Stimulated activated CD4-positive, alpha-beta T cell treated with anti-CD3 and anti-CD28 coated beads, Interleukin-1b, Interleukin-23, amount 100 ng/mL, for 1 hour (primary cell): ENCODE measurements at places on chromosomes 7 and 10.

DNA sequence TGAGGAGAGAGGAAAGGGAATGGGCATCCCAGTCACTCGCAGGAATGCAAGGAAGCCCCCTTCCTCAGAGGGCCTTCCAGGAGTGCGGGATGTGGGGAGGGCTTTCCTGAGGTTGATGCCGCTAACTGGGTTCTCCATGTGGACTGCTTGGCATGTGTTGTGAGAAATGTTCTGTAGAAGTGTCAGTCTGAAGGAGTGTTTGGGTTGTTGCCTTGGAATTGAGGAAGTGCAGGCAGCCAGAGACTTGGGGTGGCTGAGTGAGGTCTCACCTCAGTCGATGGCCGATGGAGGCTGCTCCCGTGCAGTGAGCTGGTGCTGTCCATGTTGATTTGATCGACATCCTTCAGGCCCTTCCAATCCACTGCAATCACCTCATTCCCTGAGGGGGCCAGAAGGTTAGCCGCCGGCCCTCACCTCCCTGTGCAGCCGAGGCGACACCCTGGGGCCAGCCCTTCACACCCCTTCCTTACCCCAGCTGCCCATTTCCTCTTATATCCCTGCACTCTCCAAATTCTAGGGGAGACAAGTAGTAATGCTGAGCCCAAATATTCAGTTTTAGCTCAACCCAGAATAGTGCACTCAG lies 2.7 kb downstream of the FAM131B start:
- no peak for DNase-seq

DNA sequence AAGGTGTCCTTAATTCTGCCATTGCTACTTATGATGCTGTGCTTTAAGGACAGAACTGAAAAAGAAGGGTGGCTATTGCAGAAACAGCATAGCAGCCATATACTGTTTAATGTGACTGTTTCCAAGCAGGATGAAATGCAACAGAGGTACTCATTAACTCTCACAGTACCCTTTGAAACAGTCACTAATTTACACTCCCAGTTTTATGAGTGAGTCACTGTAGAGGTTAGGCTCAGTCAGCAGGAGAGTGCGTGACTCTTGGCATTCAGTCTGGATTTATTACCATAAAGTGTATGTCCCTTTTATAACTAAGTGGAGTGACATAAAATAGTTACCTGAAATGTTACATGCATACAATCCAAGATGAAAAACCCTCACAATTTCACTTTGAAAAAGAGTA lies 27.7 kb downstream of the ALDH18A1 start:
- no peak for DNase-seq

DNA sequence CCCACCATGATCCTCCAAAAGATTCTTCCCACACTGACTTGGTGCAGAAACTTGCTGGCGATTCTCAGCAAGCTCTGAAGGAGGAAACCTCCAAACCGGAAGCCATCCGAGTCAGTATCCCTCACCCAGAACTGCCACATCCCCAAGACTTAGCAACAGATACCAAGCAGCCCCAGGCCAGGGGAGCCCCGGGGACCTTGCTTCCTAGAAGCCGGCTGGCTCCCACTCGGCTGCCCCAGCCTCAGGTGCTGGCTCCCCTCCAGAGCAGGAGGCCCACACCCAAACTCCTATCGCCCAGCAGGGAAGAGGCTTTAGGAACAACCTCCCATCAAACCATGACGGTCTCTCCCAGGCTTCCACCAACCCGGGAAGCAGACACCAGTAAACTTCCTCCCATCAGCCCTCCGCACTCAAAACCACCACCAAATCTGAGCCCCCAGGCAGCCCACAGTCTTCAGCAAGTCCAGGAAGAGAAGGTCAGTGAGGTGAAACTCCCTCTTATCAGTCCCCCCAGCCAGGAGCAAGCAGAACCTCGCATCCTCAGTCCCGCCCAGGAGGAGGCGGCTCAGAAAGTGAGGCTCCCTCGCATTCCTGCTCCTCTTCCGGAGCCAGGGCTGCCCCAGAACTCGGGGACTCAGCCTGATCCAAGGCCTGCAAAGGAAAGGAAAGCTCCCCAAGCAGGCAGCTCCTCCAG lies 82.3 kb downstream of the LRGUK start:
- DNase-seq = no peak

GRCh38 chr7:32539366-32539765 lies 44.1 kb downstream of the AVL9 start:
- DNase-seq = no peak

DNA sequence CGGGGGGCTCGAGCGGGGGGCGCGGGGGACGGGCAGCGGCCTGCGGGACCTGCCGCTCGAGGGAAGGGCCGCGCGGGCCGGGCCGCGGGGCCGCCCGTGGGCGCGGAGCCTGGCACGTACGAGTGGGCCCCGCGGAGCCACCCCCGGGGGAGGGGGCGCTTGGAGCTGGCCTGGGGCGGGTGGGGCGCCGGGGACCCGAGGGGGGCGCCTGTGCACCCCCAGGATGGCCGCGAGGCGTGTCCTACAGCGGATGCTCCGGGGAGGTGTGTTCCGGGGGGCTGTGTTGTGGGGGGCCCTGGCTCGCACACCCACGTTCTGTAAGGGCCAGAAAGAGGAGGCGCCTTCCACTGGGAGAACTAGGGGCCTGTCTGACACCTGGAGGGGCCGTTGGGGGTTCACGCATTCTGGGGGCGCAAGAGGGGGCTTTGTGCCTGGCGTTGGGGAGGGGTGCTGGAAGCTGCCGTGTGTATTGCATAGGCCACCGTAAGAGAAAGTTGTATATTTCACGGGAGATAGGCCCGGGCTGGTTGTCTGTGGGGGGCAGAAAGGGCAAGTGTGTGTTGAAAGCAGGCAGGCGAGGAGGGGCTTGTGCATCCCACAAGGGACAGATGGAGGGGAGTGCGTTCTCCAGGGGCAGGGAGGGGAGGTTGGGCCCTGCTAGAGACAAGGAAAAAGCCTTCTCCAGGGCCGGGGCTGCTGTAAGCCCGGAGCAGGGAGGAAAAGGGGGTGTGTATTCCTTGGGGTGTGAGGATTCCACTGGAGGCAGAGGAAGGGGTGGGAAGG lies 663 bp downstream of the VPS37D start:
- DNase-seq = no peak

DNA sequence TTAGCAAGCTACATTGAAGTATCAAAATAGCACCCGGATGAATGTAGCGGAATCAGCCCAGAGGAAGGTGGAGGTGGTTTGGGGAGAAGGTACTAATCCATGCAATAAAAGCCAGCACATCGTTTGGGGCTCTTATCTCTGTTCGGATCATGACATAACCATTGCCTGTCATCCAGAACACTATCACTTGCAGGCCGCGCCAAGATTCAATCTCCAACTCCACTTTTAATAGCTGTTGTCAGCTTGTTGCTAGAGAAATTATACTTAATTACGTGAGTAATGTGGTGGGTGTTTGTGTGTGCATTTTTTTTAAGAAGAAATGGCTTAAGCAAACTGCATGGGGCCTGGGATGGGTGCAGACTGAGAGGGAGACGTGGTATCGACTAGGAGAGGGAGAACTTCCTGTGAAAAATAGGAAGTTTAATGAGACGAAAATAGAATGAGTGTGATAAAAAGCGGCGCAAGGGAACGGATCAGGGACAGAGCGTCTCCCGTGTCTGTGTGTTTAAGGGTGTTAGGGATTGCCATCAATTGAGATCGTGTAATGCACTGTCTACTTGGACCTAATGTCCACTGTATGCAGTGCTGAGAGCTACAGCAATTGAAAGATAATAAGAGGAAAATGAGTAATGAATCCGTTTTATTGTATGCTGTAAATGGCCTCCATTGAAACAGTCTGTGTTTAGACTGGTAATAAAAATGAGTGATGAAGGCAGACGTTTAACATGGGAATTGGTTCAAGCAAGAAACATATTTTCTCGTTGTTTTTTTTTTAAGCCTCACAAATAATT lies 27.6 kb upstream of the SFMBT2 start:
- DNase-seq = no peak

DNA sequence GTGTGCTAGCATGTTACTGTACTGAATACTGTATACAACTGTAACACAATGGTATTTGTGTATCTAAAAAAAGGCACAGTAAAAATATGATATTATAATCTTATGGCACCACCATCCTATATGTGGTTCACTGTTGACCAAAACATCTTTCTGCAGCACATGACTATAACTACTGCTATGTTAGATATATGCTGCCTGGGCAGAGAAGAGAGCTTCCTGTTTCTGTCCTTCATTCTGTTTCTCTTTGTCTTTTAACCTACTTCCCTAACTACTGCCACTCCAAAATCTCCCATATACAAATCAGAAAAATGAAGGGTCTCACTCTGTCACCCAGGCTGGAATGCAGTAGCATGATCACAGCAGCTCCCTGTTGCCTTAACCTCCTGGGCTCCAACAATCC lies 8.8 kb upstream of the FGL2 start:
- DNase-seq = no peak

- DNase-seq = no peak
These were observed 1.9 kb upstream of the UNC5B start for GRCh38 chr10:71210542-71210871.

- DNase-seq = no peak
These were observed 72.8 kb downstream of the CCNY start for GRCh38 chr10:35409094-35409582.

- DNase-seq = no peak
These were observed 7.1 kb downstream of the ERV3-1 start for GRCh38 chr7:64999165-65000004.

- DNase-seq = peak; percentile 14
These were observed 718 bp upstream of the UMAD1 start for GRCh38 chr7:7639847-7640220.

DNA sequence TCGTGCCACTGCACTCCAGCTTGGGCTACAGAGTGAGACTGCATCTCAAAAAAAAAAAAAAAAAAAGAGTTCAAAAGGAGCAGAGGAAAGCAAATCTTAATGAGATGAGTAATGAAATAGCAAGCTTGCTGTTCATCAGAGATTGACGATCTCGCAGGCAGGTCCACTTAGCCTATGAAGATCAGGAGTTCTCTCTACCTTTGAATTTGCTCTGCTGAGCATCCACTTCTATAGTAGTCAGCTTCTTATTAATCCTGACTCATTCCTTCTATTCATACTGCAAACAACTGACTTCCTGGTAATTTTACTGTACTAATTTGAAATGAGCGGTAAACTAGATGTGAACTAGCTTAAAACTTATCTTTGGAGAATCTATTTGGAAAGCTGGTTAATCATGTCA lies 1014.6 kb downstream of the GATA3 start:
- no peak for DNase-seq

DNA sequence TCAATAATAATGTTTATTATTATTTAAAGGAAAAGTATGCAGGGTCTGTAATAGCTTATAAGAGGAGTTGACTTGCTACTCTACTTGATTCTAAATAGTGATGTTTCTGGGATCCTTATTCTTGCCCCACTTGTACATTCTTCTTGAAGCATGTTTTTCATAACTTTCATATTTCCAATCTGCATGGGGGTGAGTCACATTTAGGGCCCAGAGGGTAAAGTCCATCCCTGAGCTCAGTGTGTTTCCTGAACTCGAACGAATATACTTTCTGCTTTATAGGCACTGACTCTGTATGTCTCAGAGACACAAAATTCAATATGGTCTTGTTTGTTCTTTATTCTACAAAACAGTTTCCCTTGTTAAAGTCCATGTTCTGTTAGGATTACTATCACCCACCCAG lies 61.0 kb upstream of the SMIM30 start:
- DNase-seq = no peak

GRCh38 chr7:2732388-2732787 lies 44.4 kb downstream of the AMZ1 start:
- DNase-seq = no peak

DNA sequence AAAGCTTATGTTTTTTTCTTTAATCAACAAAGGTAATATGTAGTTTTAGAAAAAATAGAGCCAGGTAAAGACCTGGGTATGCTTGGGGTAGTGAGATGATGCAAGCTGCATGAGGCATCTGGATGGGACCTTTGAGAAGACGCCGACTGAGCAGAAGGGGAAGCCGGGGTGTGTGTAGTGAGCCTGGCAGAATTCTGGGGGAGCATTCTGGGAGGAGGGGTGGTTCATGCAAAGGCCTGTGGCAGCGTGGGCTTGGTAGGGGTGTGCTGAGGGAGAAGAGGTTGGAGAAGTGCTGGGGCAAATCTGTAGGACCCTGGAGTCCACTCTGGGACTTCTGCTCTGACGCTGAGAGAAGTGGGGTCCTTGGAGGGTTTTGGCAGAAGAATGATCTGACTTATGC lies 33.9 kb upstream of the SHH start:
- DNase-seq = no peak

- DNase-seq = no peak
These were observed 2.8 kb downstream of the EEPD1 start for GRCh38 chr7:36155811-36156361.

DNA sequence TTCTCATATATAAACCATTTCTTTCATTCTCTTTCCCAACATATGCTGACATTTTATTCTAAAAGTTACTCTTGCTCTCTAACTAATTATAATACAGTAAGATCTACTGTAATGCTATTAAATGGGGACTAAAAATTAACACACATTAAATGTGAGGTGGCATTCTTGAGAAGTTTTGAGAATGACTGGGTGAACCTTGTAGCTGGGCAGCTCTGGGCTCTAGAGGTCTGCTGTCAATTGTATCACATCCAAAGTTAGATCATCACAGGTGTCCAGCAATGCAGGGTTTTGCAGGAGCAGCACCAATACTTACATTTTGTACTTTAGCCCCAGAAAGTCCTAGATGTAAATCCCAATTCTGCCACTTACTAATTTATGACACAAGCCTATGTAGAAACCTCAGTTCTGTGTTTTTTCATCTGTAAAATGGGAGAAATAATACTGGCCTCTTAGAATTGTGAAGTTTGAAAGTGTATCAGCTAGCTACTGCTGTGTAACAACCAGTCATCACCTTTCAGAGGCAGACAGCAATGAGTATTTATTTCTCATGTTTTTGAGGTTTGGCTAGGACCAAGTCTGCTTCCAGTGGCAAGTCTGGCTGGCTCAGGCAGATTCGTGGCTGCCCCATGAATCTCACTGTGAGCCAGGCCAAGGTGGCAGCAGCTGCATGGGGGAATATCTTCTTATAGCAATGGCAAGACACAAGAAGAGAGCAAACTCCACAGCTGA lies 79.6 kb upstream of the EMX2 start:
- DNase-seq = no peak

DNA sequence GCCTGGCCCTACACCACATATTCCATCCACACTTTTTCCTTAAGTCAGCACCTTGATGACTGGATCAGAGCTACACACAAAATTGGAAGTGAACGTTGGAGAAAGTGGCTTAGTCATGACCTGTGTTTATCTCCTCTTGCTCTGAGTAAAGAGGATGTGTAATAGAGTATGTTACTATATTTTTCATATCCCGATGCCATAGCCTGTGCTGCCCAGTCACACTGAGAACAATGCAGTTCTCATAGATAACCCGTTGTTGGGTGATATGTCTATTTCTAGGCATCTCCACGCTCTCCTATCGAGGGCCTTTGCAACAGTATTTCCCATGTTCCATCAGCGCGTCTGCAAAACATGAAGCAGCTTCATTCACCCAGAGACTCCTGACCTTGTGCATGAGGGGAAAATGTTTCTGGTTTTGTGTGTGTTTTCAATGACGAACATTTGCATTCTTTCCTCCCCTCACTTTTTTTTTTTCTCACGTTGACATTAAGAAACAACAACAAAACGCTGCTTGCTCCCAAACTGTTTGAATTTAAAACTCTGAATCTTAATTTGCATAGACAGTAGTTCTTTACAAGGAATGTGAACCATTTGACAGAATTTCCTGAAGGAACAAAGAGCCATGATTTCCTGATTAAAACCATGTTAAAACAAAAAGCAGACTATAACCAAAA lies 43.4 kb downstream of the GRK5 start:
- DNase-seq = no peak
